ENCODE measurements at places on chromosomes 2 and 18.

- no peak for DNase-seq
Measured at GRCh38 chr2:196287523-196287922, 116.1 kb upstream of the STK17B start.

- DNase-seq, result peak; percentile 59
Measured at GRCh38 chr2:239322416-239323086, 78.3 kb downstream of the HDAC4 start.

DNA sequence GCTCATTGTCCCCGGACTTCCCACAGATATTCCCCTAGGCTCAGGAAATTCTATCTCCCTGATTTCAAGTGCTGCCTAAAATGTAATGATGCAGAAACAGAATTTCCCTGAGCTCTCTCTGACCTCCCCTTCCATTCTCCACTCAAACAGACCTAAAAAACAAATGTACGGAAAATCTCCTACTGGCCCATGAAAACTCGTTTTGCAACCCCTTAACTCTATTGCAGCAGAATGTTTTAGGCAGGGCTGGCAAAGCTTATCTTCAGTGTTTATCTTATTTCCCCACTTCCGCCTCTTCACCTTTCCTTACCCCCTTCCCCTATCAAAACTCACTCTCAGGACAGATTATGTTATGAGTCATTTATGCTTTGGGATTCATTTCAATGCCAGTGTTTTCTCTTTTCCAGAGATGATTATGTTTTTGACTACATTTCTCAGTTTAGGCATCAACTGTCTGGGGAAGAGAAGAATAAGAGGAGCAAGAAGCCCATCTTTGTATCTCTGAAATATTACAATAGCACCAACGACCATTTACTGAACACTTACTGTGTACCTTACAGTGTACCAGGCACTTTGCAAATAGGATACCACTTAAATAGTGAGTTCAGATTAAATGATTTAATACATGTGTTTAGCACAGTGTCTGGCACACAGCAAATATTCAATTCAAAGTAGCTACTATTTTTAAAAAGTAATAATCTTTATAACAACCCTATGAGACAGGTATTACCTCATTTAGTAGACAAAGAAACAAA, 53.9 kb upstream of the STPG4 start:
- no peak for DNase-seq

GRCh38 chr2:242022550-242023290, 153.2 kb downstream of the RTP5 start:
- no peak for DNase-seq

DNA sequence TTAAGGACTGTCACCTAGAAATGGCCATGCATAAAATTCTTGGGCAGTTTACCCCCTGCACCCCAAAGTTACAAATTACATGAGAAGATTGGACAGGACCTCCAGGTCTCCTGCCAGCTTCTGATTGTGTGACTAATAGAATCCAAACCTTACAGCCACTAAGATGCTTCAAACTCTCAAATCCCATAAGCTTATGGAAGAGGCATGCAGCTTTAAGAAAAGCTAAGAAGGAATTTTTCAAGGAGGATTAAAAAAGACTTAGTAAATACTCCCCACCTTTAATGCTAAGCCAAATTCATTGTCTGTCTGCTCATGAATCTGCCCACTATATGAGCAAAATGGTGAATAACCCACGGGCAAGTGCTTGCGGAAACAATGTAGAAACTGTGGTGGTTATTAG, 86.3 kb downstream of the MAIP1 start:
- DNase-seq, result no peak

GRCh38 chr18:54150226-54150625, 74.2 kb downstream of the MBD2 start:
- no peak for DNase-seq

DNA sequence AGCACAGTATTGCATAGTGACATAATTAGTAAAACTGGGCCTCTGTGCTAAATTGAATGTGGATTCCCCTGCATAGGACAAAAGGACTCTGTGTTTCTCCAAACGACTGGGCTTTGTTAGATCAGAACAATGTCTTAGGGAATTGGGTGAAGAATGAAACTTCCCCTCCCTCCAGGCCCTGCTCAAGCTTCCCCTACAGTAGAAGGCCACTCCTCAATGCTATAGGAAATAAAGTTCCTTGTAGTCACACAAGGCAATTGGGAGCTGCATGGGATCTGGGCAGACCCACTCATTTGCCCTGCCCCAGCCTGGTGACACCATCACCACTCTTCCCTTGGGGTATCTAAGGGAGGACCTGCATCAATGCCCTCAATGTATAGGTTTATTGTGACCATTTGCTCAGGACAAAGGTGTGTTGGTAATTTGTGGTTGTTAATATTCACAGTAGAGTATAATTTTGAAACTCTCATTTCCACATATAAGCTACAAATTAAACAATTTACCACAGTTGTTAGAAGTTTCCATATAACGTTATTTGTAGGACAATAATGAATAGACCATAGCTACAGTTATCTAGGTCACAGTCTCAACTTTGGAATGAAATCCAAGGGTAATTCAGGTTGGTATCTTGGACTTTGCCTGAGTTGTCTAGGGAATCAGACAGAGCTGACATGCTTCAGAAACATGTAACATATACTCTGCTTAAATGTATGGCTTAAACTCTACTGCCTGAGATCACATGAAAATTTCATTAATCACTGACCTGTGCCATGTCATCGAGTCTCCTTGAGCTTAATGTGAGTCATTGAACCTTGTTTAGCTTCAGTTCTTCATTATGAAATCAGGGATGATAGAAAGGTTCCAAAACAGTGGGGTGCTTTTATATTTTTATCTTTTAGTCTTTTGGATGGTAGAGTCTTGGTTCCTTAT, 64.8 kb upstream of the DARS1 start:
- no peak for DNase-seq

DNA sequence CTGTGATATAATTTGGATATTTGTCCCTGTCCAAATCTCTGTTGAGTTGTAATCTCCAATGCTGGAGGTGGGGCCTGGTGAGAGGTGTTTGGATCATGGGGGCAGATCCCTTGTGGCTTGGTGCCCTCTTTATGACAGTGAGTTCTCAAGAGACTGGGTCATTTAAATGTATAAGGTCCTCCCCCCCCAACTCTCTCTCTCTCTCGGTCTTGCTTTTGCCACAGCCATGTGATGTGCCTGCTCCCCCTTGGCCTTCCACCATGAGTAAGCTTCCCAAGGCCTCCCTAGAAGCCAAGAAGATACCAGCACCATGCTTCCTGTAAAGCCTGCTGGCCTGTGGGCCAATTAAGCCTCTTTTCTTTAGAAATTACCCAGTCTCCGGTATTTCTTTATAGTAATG, 58.6 kb downstream of the FN1 start:
- no peak for DNase-seq

DNA sequence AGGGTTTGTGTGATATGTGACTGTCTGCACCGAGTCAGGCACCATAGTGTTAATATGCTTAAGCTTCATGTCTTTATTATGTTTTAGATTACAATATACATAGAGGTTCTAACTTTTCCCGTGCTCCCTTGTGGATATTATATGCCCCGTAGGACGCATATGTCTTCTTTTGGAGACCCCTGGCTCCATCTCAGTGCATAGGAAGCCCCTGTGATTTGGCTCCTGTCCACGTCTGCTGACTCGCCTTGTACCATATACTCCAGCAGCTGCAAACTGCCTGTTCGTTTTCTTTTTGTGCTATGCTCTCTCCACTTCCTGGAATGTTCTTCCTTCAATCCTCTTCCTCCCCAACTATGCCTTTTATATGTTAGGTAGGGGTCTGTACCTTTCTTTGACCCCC, 110.9 kb downstream of the PTRHD1 start:
- no peak for DNase-seq

All from CD8-positive, alpha-beta T cell (primary cell).